ENCODE measurements at places on chromosomes 5 and 9. TPM values are rescaled to one million over a fixed set of nuclear protein-coding genes. Genes with fewer than 3 reads are reported as not detected.

Gene CNTFR
- not detected for total RNA-seq

- H3K4me1 ChIP-seq, result no peaks in the 10 kb centered on the region
- H3K27ac ChIP-seq, result no peak overlapping the region
- no peaks in the 10 kb centered on the region for H3K27me3 ChIP-seq
- H3K36me3 ChIP-seq, result no peaks in the 10 kb centered on the region
- H3K4me3 ChIP-seq, result no peak overlapping the region
- no peak for DNase-seq
Observed at GRCh38 chr5:32475334-32476097, 31.0 kb upstream of the ZFR start.

- H3K4me1 ChIP-seq, result peaks cover 11% of the 10 kb centered on the region
- peaks cover 14% of the 10 kb centered on the region for H3K27me3 ChIP-seq
- H3K36me3 ChIP-seq, result no peaks in the 10 kb centered on the region
- H3K27ac ChIP-seq, result no peak overlapping the region
Observed at GRCh38 chr5:73435759-73436534, 12.6 kb downstream of the FOXD1 start.

GRCh38 chr5:89208811-89209210 is 325.8 kb upstream of the MEF2C start:
- H3K4me3 ChIP-seq, result no peak overlapping the region
- H3K4me1 ChIP-seq, result no peaks in the 10 kb centered on the region
- no peak overlapping the region for H3K27ac ChIP-seq
- no peaks in the 10 kb centered on the region for H3K36me3 ChIP-seq
- DNase-seq, result no peak

DNA sequence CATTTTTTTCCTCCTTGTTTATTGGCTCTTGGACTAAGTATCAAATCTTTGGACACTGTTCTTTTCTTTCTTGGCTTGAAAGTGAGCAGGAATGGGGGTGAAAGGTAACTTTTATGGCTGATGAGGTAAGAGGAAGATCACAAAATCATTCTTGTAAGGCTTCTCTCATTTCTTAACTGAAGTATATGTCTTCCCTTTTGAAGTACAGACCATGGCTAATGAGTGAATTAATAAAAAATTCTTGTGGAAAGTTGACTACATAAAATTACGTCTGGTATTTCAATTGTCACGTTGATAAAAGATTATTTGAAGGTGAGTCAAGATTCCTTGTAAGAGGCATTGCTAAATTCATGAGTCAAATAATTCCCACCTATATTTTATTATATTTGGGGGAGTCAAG is 25.1 kb downstream of the VCAN start:
- H3K27me3 ChIP-seq, result no peaks in the 10 kb centered on the region
- no peak for DNase-seq
- no peak overlapping the region for H3K4me3 ChIP-seq
- no peaks in the 10 kb centered on the region for H3K4me1 ChIP-seq
- H3K27ac ChIP-seq, result no peak overlapping the region

GRCh38 chr9:98401140-98402018 is 145.9 kb upstream of the TBC1D2 start:
- H3K4me3 ChIP-seq, result no peak overlapping the region
- no peaks in the 10 kb centered on the region for H3K4me1 ChIP-seq
- no peaks in the 10 kb centered on the region for H3K36me3 ChIP-seq
- no peak for DNase-seq

DNA sequence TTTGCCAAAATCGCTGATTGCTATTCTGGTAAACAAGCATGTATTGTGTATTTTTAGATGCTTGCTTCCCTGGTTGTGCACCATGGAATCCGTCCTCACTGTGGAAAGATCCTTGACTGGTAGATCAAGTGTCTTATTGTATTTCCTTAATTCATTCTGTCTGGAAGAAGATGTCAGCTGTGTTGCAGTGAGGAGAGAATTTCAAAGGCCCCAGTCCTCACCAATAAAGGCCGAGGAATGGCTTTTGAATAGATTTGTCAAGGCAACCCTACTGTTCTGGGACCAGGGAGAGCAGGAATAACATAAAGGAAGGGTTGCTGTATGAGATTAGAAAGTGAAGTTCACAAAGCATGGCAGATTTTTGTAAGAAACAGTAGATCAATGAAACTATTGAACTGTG is 36.2 kb upstream of the POU5F2 start:
- no peak for DNase-seq
- H3K36me3 ChIP-seq, result no peaks in the 10 kb centered on the region
- no peak overlapping the region for H3K4me3 ChIP-seq
- H3K27ac ChIP-seq, result no peak overlapping the region
- no peaks in the 10 kb centered on the region for H3K4me1 ChIP-seq

DNA sequence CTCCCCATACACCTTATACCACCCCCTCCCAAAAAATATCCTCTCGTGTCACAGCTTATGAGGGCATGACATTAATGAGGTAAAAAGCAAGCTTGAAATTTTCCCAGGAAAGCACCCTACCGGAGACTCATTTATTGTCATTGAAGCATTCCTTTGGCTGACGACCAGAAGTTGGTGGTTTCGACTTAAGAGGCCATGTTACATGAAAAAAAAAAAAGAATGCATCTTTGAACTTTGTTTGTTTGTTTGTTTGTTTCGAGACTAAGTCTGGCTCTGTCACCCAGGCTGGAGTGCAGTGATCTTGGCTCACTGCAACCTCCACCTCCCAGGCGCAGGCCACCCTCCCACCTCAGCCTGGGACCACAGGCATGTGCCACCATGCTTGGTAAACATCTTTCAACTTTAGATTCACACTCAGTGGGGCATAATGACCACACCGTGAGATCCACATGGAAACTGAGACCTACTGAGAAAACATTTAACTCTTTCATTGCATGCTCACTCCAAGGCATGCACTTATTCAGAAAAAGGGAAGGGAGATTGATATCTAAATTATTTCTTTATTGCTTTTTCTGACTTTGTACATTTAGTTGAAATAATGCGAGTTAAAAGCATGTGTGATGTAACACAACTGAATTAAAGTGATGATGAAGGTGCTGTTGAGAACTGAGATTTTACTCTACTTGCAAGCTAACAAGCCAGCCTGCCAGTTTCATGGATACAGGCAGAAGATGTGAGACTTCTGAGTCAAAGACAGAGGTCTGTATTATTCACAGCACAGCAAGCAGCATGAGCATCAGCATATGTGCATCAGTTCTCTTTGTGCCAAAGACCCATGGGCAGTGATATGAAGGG is 5.1 kb upstream of the RAB14 start:
- H3K36me3 ChIP-seq, result no peaks in the 10 kb centered on the region
- H3K4me1 ChIP-seq, result peaks cover 10% of the 10 kb centered on the region
- H3K4me3 ChIP-seq, result no peak overlapping the region
- DNase-seq, result no peak
- H3K27me3 ChIP-seq, result no peaks in the 10 kb centered on the region

Measured in esophagus squamous epithelium (tissue), 5 donors.